ENCODE measurements at places on chromosomes 2 and 18.

DNA sequence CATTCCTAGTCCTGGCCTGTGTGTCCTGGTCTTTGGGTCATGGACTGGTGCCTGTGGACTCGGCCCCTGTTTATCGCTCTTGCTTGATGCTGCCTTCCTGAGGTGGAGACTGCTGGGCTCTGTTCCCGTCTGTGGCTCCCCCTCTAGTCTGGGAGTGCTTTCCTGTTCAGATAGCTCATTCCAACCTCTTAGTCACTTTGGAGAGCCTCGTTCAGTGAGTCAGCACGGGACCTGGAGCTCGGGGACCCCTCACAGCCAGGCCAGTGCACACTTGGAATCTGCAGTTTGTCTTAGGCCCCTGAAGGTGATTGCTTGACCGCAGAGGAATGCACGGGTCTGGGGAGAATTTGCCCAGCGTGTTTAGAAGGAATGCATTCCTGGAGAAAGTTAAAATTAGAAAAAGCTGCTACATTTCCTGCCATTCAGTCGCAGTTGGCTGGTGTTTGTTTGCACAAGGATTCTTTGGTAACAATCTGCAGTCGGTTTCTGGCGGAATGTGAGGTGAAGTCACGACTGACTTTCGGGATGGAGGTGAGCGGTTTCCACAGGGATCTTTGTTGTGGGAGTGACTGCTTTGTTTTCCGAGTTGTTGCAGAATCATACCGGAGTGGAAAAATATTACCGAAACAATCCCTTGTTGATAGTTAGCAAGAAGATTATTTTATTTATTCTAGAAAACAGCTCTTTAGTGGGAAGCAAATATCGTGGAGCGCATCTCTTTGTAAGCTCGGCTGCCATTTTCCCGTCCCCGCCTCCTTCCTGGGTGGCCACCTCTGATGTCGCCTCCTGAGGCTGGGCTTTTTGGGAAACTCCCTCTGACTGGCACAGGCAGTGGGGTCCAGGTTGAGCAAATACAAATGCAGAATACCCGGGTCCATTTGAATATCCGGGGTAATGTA lies 29.6 kb downstream of the SH3BP4 start:
- no peak for DNase-seq

- no peak for DNase-seq
Observed at GRCh38 chr18:55515214-55515613, 72.8 kb downstream of the TCF4 start.

GRCh38 chr2:46875226-46875899 lies 40.2 kb downstream of the MCFD2 start:
- DNase-seq, result no peak

DNA sequence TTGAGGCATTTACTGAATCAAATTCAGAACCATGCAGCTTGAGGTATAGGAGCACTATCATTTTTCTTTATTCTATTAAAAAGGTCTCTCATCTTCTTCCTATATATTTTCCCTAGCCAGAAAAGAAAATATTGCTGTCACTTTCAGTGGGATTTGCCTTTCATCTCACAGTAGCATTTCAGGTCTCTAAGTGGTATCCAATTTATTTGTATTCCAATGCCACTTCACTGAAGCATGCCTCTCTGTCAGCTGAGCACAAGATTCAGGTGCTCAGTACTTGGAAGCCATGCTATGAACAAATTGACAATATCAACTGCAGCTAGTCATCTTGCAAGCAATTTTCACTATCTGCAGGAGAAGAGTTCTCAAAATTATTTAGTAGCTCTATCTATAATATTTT lies 457.2 kb upstream of the SLC39A10 start:
- no peak for DNase-seq

GRCh38 chr2:227365833-227366232 lies 13.3 kb downstream of the TM4SF20 start:
- no peak for DNase-seq

DNA sequence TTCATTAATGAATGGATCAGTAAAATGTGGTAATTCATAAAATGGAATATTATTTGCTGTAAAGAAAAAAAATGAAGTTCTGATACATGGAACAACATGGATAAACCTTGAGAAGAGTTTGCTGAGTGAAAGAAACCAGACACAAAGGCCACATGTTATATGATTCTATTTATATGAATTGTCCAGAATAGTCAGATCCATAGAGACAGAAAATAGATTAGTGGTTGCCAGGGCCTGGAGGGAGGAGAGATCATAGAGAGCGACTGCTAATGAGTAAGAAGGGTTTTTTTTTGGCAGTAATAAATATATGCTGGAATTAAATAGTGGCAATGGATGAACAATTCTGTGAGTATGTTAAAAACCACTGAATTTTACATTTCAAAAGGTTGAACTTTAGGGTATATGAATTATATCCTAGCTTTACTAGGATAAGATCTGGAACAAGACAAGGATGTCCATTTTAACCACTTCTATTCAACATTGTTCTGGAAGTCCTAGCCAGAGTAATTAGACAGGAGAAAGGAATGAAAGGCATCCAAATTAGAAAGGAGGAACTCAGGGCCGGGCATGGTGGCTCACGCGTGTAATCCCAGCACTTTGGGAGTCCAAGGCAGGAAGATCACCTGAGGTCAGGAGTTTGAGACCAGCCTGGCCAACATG lies 48.8 kb downstream of the MAPRE2 start:
- no peak for DNase-seq

DNA sequence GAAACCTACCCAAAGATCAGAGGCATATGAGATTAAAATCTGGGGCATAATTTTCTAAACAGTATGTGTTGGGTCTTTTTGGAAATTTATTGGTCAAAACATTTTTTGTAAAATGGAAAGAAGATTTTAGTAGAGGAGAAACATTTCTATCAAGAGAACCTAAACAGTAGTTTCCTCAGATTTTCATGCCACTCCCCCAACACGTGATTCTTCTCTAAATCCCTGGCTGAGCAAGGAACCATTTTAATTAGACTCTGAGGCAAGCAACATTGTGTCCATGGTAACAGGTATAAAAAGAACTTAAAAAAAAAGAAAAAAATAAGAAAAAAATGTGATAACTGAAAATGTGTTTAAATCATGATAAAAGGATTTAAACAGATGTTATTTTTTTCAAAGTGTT lies 1105.2 kb upstream of the ZEB2 start:
- no peak for DNase-seq

- peak; percentile 52 for DNase-seq
Observed at GRCh38 chr2:59779571-59779970, 773.9 kb downstream of the BCL11A start.

DNA sequence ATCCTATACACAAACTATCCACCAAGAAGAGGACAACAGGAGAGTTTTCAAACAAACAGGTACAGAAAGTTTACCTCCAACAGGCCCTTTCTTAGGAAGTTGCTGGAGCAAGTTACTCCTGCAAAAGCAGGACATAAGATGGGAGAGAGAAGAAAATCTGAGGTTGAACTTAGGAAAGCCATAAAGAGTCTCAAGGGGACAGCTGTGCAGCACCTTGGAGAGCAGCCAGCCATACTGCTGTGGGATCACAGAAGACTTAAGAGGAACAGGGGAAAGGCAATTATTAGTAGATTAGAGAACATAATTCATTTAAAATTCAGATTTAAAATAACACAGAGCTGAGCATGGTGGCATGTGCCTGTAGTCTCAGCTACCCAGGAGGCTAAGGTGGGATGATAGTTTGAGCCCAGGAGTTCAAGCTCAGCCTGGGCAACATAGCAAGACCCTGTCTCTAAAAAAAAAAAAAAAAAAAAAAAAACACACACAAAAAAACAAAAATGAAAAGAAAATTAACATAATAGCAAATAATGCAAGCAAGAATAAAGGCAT lies 148.1 kb upstream of the SIX3 start:
- peak; percentile 65 for DNase-seq

- DNase-seq, result peak; percentile 81
Observed at GRCh38 chr18:79411614-79412526, 16.1 kb downstream of the NFATC1 start.

DNA sequence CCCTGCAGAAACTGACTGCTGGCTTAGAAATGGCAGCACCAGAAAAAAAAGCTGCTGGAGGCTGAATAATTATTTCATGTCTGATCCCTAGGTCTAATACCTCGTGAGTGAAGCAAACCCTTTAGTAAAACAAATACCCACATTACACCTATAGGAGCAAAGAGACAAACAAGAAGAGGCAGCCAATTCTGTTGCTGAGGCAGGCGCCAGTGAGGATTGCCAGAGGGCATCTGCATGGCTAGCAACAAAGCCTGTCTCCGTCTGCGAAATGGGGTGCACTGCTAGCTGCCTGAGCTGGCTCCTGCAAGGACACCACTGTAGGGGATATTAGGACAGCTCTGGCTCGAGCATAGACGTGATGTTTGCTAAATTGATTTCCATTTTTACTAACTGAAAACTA lies 509.7 kb downstream of the TDRD15 start:
- no peak for DNase-seq

GRCh38 chr2:16031848-16032159 lies 91.5 kb downstream of the MYCN start:
- DNase-seq, result no peak
